Esophagus mucosa (tissue), 1 donor: ENCODE measurements at places on chromosomes 2 and 18. TPM values are rescaled to one million over a fixed set of nuclear protein-coding genes. Genes with fewer than 3 reads are reported as not detected.

Gene CAPN13
- total RNA-seq: 1.4 TPM

Gene LDAH
- 10.8 TPM for total RNA-seq

Gene GKN2
- not detected for total RNA-seq

Gene NEUROD1
- total RNA-seq: not detected

Gene PRSS56
- not detected for total RNA-seq

Gene ICOS
- not detected for total RNA-seq

Gene OSR1
- 0.96 TPM for total RNA-seq

Gene MOCOS
- total RNA-seq: 16.0 TPM
